Inflammatory macrophage (primary cell): ENCODE measurements at places on chromosomes 2 and 18.

DNA sequence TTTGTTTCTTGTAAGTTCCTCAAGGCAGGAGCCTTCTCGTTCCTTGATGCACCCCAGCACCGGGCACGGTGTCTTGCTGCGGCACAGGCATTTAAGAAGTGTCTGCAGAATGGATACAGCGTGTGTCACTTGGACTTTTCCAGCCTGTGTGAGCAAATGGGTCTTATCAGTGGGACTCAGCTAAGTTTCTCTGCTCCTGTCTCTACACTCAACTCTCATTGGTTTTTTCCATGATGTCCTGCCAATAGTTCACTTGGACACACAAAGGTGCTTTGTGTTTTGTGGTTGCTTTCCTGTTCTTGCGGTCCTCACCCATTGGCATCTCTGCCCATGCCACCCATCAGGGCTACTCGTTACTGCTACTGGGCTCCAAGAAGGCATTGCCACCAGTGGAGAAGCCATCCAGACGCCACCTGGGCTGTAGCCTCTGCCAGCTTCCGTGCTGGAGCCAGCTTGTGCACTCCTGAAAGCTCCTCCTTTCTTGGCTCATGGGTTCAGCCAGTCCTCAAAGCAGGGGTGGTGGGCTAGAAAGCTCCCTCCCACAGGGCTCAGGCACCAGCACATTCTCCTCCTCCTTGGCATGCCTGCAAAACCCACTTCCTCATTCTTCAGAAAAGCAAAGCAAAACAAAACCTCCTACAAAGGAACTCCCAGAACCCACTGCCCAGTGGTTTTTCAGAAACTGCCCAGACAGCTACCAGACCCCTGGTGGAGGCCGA lies 41.4 kb downstream of the IL1R2 start:
- peak; percentile 89 for DNase-seq

GRCh38 chr2:40394031-40394430 lies 57.9 kb downstream of the SLC8A1 start:
- peak; percentile 39 for DNase-seq

DNA sequence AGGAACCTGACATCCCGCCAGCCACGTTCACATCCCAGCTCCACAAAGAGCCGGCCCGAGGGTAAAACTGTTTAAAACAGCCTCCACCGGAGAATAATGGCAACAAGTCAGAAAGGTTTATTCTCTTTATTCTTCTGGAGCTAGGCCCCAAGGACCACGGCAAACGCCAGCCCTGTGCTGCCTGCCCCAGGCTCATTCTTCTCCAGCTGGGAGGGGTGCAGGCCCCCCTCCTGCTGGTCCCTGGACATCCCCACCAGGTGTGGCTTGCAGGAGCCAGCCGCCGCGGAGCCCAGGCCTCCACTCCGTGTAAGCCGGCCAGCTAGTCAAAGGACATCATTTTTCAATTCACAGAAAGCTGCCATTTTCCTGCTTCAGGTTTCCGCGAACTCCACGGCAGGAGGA lies 65.8 kb upstream of the SALL3 start:
- DNase-seq = no peak

GRCh38 chr2:184302506-184302905 lies 295.8 kb upstream of the ZNF804A start:
- DNase-seq = no peak

DNA sequence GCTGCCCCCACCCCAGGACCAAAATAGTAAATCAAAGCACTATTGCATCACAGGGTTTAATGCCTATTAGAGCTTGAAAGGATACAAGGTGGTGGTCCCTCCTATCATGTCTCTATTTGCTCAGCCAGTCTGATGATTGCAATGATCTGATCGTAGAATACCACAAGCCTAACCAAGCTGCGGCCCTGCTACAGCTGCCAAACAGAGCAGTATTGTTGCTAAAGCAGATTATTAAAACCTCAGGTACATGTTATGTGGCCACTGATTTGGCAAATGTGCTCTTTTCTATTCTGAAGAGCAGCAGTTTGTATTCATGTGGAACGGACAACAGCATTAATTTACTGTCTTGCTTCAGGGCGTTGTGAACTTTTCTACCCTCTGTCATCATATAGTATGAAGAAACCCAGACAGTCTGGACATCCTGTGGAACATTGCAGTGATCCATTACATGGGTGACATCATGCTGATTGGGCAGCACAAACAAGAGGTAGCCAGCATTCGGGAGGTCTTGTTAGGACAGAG lies 8.4 kb upstream of the VAPA start:
- peak; percentile 24 for DNase-seq

DNA sequence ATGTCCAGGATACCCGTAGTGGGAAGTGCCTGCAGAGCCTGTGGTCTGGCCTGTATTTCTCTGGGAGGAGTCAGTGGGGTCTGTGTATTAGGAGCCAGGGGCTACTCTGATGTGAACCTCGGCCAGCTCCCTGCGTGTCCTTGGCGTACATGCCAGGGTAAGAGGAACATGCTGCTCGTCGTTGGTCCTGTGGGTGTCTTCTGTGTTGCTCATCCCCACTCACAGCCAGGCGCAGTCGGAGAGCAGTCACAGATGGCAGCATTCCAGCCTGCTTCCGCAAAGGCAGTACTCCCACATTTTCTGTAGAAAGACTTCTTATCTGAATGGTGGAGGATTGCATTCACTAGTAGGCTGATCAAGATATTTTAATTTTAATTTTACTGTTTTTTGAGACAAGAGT lies 84.9 kb downstream of the DGKD start:
- peak; percentile 30 for DNase-seq

DNA sequence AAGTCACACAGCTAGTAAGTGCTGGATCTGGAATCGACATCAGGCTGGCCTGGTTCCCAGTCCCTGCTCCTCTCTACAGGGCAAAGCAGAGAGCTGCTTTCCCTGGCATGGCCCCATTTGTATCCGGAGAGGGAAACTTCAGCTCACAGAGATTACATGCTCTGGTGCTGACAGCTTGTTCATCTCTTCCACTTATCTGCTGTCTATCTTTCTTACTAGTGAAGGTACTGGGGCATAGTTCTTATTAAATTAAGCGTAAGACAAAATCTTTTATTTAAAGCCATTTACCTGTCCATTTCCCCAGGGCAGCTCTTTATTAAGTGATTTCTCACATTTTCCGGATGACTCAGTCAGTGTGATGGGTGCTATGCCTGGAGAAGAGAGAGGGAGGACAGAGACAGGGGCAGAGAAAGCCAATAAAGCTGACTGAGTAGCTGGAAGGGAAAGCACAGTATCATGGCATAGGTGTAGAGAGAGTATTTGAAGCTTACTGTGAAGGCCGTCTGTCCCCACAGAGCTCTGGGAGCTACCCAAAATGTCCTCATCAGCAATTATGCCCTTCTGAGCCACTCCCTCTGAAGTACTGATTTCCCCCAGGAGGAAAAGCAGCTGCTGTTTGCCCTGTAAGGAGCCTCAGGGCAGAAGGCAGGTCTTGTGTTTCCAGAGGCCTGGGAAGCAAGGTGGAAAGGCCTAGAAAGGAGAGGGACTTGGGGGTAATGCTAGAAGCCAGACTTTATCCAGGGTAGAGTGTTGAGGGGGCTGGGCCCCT lies 44.1 kb upstream of the EPAS1 start:
- DNase-seq = no peak

- DNase-seq = no peak
These were observed 3.5 kb downstream of the YES1 start for GRCh38 chr18:808502-808901.

- DNase-seq = no peak
These were observed 99.0 kb upstream of the COPS8 start for GRCh38 chr2:236986524-236987330.
